Stimulated activated CD4-positive, alpha-beta T cell treated with anti-CD3 and anti-CD28 coated beads, Interleukin-1b, Interleukin-23, amount 100 ng/mL, for 24 hours (primary cell): ENCODE measurements at places on chromosomes 4 and X.

DNA sequence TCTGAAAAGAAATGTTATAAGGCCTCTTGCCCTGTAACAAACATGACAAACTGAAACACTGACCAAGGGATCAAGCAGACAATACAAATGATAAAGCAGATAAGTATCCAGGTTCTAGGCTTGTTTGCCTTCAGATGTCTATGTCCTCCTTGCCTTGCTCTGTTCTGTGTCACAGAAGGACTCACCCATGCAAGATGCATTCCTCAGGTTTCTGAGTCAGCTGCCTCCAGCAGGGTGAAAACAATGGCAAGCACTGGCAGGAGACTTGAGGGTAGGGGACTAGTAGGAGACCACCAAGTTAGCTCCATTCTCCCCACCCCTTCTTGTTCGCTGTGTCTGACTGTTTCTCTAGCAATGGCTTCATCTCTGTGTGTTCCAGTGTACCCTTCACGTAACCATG, 76.6 kb upstream of the CXXC4 start:
- no peak for DNase-seq

DNA sequence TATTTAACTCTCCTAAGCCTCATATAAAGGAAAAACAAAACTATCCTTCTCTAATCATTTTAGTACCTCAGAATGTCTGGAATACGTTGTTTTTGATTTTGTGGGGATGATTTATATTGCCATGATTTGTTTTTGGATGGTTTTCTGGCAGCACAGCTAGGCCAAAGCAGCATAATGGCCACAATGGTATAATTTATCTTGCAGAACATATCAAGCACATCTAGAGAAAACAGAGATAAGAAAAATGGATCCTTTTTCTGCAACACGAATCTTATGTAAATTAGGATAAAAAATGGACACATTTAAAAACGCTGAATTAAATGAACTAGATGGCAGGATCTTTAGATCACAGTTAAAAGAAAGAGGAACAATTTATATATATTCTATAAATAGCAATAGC, 269.9 kb upstream of the FAT4 start:
- no peak for DNase-seq

GRCh38 chrX:110519906-110520452, 161.3 kb downstream of the RTL9 start:
- DNase-seq: no peak

- DNase-seq: peak; percentile 13
These were observed 152.0 kb upstream of the SLC4A4 start for GRCh38 chr4:71186566-71187403.

- DNase-seq: no peak
These were observed 11.1 kb downstream of the USP26 start for GRCh38 chrX:133085785-133086184.

- DNase-seq: no peak
These were observed 64.4 kb upstream of the UCP1 start for GRCh38 chr4:140633124-140633523.

DNA sequence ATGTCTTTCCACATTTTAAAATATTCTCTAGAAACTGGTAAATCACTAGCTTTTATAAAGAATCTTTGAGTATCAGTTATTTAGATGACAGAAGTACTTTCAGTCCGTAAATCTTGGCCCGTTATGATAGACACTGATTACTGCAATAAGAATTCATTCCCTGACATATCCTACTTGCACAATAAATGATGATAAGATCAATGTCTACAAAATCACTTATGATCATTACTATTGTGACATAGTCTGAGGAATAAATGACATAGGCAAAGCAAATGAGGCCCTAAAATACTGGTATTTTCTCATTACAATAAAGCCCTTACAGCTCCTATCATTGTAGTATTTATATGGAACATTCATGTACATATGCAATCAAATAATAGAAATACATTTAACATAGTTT, 6.6 kb upstream of the PDCL2 start:
- DNase-seq: no peak

- DNase-seq: no peak
These were observed 76.5 kb downstream of the PSAPL1 start for GRCh38 chr4:7358100-7358735.

DNA sequence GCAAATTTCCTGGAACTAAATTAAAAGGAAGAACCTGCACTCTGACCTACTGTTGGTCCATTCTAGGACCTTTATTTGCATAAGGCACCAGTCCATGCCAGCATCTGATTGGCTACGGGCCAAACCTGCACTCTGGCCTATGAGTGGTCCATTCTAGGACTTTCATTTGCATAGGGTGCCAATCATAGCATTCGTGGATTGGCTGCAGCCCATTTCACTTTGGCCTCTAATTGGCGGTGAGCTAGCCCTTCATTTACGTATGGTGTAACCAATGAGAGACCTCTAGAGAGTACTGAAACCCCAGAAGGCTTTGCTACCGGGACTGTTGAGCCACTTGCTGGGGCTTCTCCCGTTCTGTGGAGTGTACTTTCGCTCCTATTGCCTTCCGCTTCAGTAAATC, 6.1 kb upstream of the RNF175 start:
- DNase-seq: no peak

GRCh38 chr4:156779042-156779441, 192.6 kb downstream of the PDGFC start:
- DNase-seq: no peak

DNA sequence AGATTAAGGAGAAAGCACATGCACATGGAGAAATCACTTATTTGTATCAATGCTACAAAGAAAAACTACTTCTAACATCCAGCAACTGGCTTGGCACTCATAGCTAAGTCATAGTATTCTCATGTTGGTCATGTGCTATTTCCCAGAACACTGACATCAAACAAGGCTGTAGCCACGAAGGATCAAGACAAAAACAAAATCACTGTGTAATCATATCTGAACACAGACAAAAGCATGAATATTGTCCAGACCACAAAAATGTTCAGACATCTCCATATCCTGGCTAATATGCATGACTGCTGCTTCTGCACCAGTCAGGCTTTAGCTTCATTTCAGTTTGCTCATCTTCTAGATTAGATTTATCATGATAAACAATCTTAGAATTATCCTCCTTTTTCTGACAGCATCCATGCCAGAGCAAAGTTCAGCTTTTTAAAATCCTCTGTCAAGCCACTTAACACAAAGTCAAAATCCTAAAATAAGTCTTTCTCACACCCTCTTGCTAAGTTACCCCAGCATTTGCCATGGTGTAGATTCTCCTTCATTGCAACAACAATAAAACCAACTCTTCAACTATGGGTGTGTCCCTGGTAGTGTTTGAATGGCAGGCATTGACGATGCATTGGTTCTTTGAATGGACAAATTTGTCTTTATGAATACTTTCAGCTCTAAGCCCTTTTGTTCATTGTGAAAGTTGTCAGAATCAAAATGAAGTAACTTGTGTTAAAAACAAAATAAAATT, 39.1 kb upstream of the NPFFR2 start:
- no peak for DNase-seq

DNA sequence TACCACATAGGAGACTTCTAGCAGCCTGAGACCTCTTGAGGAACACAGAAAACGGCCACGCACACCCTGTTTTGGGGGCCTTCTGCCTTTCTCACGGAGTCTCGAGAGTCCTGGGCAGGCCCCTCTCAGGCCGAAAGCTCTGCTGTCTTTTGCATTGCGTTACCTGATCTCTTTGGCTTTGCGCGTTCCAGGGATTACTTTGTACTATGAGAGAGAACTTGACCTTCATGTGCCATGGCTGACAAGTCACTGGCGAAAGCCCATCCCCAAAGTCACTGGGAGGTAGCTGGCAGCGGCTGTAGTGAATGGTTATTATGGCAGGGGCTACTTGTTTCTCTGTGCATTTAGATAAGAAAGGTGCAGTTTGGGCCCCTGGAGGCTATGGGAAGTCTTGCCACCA, 8.0 kb upstream of the NAT8L start:
- DNase-seq: no peak

- DNase-seq: no peak
These were observed 222.2 kb upstream of the NUDT6 start for GRCh38 chr4:123144616-123145015.

- no peak for DNase-seq
These were observed 310.5 kb upstream of the DDX53 start for GRCh38 chrX:22689290-22689689.

DNA sequence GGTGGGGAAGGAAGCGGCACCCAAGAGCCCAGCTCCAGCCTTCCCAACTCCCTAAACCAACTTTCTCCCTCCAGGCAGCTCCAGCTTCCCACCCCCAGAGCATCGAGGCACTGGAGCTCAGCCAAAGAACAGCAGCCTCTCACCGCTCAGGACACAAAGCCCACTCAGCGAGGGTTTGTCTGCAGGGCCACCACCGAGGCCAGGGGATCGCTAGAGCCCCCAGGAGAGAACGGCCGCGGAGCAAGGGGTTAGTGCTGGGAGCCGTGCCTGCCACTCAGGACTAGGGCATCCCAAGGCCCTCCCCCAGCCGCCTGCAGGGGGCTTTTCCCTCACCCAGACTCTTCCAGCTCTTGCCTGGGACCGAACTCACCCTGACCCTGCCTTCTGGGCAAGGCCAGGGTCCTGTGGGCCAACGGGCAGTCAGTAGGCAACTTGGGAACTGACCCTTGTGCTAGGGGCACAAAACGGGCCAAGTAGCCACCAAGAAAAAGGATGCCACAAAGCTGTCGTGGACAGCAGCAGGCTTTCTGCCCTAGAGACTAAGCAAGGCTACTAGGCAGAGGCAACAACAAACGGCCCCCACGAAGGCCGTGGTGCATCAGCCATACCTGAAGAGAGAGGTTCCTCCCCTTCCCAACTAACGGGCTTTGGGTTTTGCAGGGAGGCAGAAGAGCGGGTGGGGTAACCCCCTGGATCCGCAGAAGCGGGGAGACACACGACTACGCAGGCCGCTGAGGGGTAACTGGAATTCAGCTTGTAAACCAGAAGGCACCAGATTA, 2.3 kb downstream of the HCFC1 start:
- no peak for DNase-seq

DNA sequence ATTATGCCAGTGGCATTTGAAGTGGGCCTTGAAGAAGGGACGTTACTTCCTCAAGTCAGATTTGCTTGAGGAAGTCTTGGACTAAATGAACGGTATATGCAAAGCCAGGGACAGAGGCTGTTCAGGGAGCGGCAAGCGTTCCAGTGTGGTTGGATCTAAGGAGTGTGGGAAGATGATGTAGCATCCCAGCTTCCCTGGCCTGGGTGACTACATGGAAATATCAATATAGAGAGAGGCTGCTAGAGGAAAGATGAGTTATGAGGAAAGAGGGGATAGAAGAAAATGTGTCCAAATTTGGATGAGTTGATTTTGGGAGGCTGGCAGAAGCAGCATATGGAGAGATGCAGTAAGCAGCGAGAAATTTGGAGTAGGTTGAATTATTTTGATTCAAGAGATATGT, 432.5 kb upstream of the TENM3 start:
- DNase-seq: no peak

- DNase-seq: no peak
These were observed 72.4 kb upstream of the ANXA10 start for GRCh38 chr4:168019921-168020320.

GRCh38 chrX:142898164-142898563, 127.6 kb upstream of the SPANXN4 start:
- no peak for DNase-seq

DNA sequence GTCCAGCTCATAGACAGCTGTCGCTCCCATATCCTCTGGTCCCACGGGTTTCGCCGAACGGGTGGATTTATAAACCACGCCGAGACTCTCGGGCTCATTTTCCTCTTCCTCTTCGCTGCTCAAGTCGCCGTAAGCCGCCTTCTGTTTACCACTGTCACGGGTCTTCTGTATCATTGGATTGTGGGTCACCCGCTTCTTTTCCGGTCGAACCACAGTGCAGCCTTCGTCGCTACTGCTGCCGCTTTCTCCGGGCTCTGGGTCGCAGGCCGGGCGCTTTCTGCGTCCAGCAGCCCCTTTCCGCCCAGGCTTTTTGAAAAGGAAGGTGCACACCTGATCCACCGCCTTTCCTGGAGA, 311 bp downstream of the RNF113A start:
- DNase-seq: no peak

GRCh38 chrX:136849395-136849794, 31.1 kb downstream of the RBMX start:
- no peak for DNase-seq

DNA sequence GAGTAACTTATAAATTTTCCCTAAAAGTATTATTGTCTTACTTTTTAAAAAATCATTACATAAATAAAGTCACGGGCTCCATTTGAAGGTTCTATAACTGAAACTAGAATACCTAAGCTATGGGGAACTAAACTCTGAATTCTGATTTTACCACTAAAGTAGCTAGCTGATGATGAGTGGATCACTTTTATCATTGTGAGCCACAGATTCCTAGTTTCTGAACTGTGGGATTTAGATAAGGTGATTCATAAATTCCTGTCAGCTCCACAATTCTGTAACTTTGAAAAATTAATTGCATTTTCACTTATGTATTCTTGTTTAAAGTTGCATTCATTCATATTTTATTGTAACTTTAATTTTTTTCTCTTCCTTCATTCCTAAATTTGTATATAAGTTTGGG, 540.9 kb downstream of the GBA3 start:
- no peak for DNase-seq

- DNase-seq: no peak
These were observed 5.6 kb downstream of the SORCS2 start for GRCh38 chr4:7197910-7198309.

DNA sequence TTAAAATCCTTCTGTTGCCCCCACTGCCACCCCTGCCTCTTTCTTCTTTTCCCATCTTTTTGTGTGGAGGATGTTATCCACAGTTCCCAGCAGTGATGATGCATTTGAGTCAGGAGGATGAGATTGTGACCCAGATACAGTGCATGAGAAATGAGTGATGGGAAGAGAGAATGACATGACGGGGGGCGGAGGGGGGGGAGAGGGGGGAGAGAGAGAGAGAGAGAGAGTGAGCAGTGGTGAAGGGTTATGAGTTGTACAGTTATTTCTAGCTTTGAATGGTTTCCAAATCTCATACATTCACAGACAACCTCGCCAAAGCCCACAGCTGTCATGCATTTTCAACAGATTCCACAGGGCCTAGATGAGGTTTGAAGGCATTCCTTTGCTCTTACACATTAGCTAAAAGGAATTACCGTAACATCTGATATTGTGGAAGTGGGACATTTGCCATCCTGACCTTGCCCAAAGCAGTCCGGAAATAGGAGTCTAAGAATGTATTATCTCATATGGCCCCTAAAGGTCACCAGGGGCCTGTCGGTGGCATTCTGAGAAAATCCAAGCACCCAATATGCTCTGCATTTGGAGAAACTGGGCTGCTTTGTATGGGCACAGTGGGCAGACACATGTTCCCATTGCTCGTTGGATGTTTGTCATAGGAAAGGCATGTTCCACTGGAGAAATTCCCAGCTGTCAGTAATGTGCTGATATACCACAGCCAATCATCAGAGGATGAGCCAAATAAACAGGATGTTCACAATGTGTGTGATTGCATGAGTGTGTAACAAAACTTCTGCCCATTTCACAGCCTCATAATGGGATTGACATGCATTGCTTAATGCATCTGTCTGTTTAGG, 435.8 kb downstream of the SPRY1 start:
- no peak for DNase-seq

DNA sequence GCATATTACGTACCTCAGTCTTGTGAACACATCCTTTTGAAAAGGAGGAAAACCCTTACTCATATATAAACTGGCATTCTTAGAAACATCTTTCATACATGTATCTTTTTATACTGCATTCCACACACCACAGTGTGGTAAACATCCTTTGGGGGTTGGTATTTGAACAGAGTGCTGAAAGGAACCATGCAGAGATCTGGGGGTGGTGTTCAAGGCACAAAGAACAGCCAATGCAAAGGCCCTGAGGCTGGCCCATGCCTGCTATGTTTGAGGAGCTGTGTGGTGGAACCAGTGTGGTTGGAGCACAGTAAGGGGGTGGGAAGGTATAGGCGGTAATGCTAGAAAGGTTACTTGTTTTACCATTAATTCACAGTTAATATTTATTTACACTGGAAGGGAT, 2.0 kb downstream of the ELK1 start:
- no peak for DNase-seq
